ENCODE measurements at places on chromosomes 2 and 18.

DNA sequence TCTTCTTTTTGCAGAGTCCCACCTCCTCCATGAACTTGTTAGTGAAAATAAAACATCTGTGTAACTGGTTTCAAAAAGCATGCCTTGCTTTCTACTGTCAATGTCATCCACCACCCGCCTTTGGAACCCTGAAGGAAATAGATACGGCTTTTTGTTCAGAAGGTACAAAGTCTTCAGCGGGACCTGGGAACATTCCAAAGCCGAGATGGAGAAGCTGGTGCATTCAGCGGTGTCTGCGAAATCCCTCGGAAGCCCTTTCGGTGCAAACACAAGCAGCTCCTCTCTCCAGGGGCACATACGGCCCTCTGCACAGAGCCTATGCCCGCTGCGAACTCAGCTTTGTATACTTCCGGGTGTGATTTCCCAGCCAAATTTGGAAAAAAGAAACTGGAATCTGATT is 555.8 kb upstream of the SALL3 start:
- DNase-seq, result no peak

GRCh38 chr2:36613801-36614200 is 15.8 kb upstream of the FEZ2 start:
- peak; percentile 34 for DNase-seq

GRCh38 chr2:10417551-10418335 is 30.4 kb downstream of the ODC1 start:
- DNase-seq, result no peak

DNA sequence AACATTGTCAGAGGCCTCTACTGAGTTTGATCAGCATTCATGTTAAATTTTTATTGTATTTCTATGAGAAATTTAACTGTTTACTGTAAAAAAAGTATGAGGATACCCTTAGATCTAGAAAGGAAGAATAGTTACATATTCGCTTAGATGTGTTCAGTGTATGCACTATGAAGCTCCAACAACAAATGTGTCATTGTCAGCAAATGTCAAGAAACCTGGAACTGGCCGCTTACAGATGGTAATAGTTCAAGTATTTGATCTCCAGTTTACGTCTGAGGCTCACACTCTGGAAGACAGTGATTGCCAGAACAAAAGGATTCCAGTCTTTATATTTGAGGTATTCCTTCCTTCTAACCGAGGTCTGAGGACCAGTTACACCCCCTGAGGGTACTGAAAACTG is 921.2 kb upstream of the LRRTM1 start:
- no peak for DNase-seq

DNA sequence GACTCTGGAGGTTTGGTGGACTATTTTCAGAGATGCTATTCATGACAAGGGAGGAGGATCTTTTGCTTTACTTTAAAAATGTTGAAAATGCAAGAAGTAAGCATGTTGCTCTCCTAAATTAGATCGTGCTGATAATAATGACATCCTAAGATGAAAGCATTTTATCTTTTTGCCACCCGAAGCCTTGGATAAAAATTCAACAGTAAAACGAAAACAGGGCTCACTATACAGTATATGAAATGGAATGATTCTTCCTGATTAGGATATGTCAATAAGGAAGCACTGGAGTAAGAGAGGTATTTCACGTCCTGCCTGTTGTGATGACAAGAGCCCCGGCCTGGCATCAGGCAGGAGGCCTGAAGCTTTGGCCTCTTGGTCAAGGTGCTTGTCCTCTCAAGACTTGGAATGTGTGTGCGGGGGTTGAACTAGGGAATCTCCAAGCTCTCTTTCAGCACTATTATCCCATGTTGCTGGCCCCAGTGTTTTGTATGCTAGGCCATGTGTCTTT is 306.0 kb downstream of the MTX2 start:
- DNase-seq, result no peak

- DNase-seq, result no peak
These were observed 96.2 kb downstream of the TANC1 start for GRCh38 chr2:159064446-159065301.

DNA sequence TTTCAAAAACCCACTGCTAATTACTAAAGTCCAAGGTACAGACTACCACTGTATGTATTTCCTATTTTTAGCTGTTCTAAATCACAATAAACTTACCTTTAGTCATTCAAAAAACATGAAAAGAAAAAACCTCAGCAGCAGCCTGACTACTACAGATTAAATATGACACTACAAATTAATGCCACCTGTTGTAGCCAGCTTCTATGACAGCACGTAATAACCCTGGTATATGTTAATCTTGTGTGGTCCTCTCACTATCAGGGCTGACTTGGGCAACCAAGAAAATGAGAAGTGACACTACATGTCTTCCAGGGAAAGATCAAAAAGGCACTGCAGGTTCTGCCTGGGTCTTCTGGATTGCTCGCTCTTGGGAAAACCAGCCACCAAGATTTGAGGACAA is 90.6 kb upstream of the FAM124B start:
- DNase-seq, result no peak

- no peak for DNase-seq
These were observed 83.0 kb downstream of the FAM117B start for GRCh38 chr2:202717598-202718310.

- DNase-seq, result no peak
These were observed 7.7 kb upstream of the SP140L start for GRCh38 chr2:230319211-230319862.

GRCh38 chr2:196149948-196150347 is 21.4 kb downstream of the STK17B start:
- DNase-seq, result no peak

GRCh38 chr2:203869223-203870042 is 1.9 kb downstream of the CTLA4 start:
- no peak for DNase-seq

DNA sequence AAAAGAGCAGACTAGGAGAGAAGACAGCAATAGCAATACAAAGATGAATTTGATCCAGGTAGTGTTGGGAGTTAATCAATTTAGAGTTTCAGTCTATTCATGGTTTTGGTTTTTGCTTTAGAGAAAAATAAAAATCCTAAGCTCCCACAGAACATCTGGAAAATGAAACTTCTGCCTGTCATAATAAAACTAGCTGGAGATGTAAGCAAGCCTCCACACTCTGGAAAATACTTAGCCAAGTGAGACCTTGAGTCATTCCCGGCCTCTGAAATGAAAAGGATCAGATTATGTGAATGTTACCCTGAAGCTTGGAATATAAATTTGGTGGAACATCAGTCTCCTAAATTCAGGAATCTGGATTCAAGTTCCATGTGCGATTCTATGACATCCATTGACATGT is 485.6 kb upstream of the SPRED2 start:
- DNase-seq, result no peak

DNA sequence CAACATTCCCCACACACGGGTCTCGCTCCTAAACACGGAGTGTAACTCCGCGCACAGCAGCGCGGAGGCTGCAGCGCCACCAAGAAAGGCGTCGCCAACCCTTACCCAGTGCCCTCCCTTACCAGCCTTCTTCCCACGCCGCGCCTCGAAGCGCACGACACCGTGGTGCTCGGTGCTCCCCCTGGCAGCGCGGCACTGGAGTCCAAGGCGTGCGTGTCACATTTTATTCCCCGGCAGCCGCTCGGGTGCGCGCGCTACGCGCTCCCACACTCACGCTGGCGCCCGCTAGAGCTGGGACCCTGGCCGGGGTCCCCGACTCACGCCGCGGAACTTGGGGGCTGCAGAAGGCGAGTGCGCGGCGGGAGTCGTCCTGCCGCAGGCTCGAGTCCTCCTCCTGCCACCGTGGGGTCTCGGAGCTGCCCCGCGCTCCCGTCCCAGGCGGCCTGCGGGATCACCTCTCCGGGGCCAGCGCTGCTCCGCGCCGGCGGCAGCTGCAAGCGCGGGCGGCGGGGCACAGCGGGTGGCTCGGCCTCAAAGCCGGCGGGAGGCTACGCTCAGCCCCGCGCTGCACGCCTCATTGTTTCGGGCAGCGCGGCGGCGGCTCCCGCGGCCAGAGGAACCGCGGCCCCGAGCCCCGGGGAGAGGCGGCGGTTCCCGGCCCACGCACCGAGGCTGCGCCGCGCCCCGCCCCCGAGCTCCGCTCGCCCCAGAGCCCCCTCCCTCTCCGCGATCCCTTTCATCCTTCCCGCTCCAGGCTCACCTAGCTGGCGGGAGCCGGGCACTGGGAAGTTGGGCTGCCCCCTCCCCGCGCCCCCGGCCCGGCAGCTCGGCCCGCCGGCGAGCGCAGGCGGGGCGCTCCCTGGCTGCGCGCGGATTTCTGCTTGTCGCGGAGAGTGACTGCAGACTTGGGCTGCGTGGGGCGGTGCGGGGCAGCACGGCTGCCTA is at the start of gene ST6GAL2:
TSS of gene ST6GAL2 (minus strand) at position 197 of the 945 bp plus-strand sequence. CDS start 42,190 bp downstream, outside the sequence.
- peak; percentile 56 for DNase-seq

DNA sequence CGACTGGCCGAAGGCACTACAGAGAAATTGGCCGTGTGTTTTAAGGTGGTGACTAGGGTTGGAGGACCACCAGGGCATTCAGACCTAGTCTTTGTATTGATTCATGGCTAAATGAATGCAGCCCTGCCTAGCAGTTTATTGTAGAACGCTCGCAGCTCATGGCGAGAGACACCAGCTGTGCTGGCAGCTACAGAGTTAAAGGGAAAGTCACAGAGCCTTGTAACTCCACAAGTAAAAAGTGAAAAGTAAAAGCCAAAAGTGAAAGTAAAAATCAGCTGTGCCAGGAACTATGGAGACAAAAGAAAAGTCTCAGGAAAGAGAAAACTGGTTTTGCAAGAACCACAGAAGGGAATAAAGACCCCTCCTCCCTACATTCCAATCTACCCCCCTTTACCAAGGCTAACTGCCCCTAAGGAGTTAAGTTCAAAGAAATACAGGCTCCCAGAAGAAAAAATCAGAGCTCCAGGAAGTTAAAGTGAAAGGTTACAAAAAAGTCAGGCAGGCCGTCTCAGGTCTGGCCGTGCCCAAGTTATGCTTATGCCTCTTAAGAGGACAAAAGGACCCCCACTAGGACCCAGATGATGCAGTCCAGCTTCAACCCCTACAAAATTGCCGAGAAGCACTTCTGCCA is 46.4 kb upstream of the SELENOI start:
- peak; percentile 66 for DNase-seq

GRCh38 chr2:26457695-26458364 is 20.1 kb downstream of the OTOF start:
- no peak for DNase-seq

GRCh38 chr2:152134488-152135280 is 35.8 kb upstream of the CACNB4 start:
- peak; percentile 21 for DNase-seq

- DNase-seq, result no peak
These were observed 80.9 kb downstream of the NCOA1 start for GRCh38 chr2:24571828-24572442.

DNA sequence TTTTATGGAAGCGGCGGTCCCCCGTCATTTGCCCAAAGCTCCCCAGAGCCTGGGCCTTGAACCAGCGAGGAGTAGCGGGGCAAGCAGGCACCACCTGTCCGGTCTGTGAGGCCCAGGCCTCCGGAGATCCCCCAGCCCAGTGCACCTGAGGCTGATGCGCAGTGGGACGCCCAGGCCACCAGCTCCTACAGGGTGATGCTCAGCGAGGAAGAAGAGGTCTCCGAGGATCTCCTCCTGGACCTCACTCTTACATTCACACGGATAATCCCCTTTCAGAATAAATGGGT is 220.2 kb downstream of the NDUFA10 start:
- DNase-seq, result no peak

DNA sequence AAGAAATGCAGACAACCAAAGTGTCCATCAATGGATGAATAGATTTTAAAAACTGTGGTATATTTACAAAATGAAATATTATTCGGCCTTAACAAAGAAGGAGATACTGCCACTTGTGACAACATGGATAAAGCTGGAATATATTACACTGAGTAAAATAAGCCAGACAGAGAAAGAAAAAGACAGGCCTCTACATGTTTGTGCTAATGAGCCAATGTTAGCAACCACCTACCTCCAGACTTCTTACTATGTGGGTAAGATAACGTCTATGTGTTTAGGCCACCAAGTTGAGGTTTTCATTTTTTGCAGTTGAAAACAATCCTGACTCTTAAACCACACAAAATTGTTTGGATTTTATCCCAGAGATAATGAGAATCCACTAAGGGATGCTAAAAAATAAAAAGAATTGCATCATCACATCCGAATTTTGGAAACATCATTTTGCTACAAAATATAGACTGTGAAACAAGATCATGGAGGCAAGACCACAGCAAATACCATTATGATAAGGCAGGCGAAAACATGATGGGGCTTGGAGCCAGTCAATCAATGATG is 47.0 kb downstream of the EVA1A start:
- DNase-seq, result no peak

DNA sequence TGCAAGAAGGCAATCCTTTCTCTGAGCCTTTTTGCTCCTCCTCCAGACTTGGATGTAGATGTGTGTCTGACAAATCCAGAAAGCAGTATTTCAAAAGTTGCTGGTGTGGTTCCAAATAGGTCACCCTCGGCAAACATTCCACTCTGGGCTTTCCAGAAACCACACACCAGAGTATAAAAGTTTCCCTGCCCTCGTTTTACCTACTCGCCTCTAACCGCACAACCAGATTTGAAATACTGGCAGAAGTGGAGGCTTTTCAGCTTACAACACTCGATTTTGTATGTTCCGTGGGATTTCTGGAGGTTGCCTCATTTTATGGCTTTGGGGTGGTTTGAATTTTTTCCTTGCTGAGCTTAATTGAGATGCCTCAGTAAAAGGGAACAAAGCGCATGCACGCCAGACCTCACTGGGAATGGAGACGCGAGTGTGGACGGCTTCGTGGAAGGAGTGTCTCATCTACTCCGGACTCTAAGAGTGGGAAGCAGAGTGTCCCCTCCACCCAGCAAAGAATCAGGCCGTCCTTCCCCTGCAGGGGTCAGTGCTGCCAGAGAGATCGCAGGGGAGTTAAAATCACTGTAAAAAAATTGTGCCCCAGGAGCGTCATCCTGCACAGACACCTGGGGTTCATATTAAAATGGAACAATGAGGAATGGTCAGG is 44.0 kb upstream of the RPL31 start:
- peak; percentile 70 for DNase-seq

DNA sequence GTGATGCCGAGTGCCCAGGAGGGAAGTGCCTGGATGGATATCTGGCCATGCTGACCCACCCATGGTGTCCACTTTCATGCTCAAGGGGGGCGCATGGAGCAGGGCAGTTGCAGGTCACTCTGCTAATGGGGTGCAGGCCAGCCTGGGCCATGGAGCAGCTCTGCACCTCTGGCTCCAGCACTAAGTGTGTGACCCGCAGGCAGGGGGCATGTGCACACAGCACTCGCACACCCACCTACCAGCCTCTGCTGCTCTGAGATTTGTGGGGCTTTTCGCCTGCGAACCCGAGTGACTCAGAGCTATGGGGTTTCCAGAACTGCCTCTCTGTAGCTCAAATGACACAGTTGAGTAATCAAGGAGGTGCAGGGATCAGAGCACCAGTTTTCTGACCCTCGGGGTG is 66.2 kb downstream of the CYP26B1 start:
- peak; percentile 69 for DNase-seq

- DNase-seq, result no peak
These were observed 289.8 kb downstream of the ICOS start for GRCh38 chr2:204226305-204226880.

DNA sequence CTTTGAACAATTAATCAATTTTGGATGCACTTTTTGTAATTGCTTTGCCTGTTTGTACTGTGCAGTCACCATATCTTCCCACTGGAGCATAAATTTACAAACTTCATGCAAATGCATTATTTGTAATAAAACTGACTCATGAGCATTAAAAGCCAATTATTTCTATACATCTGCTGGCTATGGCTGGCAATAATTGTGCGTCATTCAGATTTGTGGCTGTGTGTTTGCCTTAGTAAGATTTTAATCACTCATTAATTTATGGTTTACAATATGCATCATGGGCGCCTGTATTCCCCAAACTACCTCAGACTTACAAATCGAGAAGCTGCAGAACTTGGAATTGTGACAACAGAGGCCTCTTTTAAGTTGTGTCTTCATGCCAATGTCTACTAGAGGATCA is 132.4 kb upstream of the TRIB2 start:
- no peak for DNase-seq

- no peak for DNase-seq
These were observed 8.6 kb upstream of the MALL start for GRCh38 chr2:110124038-110124825.

Data from fibroblast of skin of back (primary cell).